LoVo (cell line): ENCODE measurements at places on chromosomes 2 and 18.
A peak's percentile ranks its signal among the peaks of the same experiment; 100 is the strongest.

DNA sequence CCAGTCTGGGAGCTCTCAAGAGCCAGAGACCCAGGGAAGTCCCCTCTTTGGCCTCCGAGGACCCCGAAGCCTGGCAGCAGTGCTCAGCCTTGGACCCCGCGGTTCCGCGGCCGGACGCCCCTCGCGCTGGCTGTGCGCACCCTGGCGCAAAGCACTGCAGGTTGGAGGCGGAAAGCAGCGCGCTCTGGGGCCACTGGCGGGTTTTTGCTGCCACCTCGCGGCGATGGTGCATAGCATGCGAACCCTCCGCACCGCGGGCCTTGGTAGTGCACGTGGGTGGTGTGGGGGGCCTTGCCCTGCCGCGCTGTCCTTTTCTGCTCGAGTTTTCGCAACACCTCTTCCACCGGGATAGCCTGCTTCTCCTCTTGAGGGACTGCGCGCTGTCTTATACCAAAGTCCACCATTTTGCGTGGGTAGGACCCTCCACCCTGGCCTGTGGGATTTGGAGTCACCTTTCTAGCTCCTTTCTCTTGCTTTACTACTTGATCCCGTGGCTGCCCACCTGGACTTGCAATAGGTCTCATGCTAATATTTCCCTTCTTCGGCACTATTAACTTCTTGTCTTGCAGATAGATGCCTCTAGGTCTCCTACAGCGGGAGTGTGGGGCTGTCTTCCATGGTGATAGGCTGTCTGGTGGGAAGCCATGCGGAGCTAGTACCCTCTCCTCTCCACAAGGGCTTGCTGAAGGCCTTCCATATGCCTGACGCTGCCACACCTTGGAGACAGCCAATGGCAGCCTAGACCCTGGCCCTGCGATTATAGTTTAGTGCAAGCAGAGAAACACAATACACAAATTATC, 14.3 kb downstream of the SIX3 start:
- peak; percentile 68 for DNase-seq

- DNase-seq, result no peak
These were observed 536.1 kb downstream of the SLC4A3 start for GRCh38 chr2:220163486-220163885.

DNA sequence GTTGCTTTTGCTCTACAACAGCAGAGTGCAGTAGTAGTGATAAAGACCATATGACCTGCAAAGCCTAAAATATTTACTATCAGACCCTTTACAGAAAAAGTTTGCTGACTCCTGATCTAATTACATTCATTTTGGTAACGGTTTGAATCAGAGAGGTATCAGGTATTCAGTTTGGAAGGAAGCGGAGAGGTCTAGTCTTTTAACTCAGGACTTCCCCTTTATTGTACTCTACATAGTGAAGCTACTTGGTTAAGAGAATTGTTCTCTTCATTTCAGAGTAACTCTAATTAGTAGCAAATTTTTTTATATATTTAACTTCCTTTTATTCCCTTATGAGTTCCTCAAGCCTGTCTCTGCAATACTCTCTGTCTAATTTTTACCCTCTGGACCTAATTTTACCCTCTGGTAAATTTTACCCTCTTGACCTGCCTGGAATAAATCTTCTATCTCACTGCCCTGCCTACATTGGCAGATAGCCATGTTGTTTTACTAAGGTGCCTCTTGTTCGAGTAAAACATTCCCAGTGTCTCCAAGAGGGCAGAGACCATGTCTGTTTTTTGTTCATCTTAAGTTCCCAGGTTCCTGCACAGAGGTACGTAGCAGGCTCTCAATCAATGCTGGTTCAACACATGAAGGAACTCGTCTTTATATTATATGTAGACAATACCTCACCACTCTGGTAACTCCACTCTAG, 170.6 kb downstream of the DNAH6 start:
- DNase-seq, result peak; percentile 67

- DNase-seq, result no peak
These were observed 187.1 kb upstream of the ARL4C start for GRCh38 chr2:234683950-234684349.

DNA sequence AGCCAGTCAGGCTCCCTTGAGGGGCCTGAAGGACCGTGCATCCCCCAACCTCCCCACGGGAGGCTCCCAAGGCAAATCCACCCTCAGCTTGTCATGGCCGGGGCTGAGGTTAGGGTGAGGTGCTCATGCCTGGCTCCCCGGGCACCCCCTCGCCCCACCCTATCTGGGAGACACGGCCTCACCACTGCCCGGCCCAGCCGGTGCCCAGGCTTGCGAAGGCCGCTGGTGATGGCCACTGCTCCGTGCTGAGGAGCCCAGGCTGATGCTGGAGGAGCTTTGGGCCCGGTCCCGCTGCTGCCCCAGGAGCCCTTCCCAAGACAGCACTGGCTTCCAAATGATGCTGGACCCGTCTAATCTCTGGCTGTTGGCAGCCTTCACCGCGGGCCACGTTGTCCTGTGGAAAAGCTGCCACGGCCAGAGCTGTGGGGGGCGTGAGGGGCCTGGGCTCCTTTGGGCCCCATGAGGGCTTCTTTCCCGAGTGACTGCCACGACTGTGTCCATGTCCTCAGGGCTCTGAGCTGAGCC, 135.7 kb upstream of the CTDP1 start:
- no peak for DNase-seq

- DNase-seq, result no peak
These were observed 141.6 kb downstream of the ICOS start for GRCh38 chr2:204078003-204078698.

GRCh38 chr2:101047774-101048173, 45.7 kb downstream of the RPL31 start:
- no peak for DNase-seq

DNA sequence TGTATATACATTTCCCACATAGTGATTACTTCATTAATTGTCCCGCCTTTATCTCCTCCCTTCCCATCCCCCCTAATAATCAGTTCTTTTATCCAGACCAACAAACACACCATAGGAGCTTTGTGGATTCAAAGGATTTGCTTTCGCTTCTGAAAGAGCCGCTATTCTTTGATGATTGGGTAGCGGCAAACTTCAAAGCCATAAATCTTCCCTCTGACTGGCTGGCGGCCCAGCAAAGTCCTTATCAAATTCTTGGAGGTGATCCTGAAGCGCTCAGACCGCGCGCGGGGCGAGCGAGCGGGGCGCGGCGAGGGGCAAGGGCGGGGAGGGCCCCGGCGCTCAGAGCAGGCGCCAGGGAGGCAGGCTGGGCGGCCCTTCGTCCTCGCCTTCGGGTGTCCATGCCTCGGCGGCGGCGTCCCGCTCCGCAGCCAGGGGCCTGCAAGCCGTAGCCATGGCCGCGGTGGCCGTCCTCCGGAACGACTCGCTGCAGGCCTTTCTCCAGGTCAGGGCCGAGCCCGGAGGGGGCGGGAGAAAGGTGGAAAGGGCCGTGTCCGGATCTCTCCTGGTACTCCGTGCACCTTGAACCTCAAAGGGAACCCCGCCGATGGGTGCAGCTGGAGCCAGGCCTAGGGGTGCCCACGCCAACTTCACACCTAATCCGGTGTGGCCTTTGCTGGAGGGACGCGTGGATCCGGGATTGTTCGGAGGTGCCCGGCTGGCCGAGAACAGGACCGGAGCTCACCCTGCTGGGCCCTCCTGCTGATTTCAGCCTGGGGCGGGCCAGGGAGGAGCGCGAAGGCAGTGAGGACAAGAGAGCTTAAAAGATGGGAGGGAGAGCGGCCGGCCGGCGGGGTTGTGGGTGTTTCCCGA, at the start of gene SP5:
TSS of gene SP5 (plus strand) at position 276 of the 870 bp plus-strand sequence. CDS start at position 452, 176 bp downstream.
- DNase-seq, result peak; percentile 87

DNA sequence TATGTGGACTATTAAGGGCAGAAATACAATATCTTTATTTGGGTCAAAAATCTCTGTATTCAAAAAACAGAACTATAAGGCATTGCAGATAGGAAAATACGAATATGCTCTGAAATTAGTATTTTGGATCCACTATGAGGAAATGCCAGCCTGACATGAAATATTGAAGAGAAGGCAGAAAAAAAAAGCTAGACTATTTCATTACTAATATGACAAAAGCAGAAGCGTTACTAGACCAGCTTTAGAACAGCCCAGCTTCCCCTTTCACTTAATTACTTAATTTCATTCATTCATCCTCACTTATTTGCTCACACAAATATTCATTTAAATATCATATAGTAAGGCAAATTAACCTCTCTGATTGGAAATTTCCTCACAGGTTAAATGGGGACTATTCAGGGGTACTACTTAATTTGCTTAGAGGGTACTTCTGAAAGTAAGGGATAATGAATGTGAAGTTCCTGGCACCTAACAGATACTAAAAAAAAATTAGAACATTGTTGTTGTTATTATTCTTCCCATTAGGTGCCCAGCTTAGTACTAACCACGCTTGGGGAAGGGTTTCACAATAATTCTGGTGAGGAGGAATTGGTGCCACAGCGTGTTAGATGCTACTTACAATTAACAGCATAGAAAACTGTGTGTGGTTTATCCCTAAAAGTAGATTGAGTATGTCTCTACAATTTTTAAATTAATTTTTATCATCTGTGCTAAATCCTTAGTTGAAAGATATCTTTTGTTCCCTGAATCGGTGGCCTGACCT, 71.1 kb upstream of the CTLA4 start:
- no peak for DNase-seq

DNA sequence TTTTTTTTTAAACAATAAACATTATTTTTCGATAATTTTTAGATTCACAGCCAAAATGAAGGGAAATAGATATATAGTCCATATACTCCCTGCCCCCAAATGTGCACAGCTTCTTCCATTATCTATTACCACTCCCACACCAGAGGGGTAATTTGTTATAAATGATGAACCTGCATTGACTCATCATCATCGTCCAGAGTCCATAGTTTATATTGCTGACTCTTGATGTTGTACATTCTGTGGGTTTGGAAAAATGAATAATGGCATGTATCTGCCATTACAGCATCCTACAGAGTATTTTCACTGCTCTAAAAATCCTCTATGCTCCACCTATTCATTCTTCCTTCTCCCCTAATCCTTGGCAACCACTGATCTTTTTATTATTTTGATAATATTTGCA, 121.5 kb downstream of the LTBP1 start:
- peak; percentile 21 for DNase-seq

- no peak for DNase-seq
These were observed 19.4 kb downstream of the ITGB1BP1 start for GRCh38 chr2:9403924-9404323.

- DNase-seq, result no peak
These were observed 239.4 kb upstream of the HNMT start for GRCh38 chr2:137724912-137725311.

DNA sequence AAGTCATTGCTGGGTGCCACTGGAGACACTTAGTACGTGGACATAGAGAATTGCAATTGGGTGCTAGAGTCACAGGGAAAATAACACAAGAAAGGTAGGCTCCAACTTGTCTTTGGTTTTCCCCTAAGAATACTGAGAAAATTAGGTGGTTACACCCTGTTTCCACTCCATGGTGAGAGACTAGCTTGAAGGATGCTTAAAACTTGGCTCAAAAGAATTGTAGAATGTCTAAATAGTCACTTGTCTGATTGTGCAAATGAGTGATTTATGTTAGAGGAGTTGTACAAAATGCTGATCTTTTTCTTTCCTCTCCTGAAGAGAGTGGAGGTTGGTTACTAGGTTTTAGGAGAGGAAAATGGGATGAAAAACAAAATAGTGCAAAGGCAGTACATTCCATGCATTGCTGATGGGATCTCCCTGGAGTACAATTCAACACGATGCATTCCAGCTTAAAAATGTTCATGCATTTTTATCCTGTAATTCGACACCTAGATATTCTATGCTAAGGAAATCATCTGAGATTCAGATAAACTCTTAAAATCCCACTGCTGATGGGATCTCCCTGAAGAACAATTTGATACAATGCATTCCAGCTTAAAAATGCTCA, 2.2 kb upstream of the SERPINB12 start:
- no peak for DNase-seq

- DNase-seq, result no peak
These were observed 9.9 kb upstream of the KLHL30 start for GRCh38 chr2:238128534-238129001.
